Hematopoietic multipotent progenitor cell treated with erythropoietin and hydrocortisone succinate and interleukin-3 and kit ligand, for 17 days (in vitro differentiated cells): ENCODE measurements at places on chromosomes 7 and 10.

DNA sequence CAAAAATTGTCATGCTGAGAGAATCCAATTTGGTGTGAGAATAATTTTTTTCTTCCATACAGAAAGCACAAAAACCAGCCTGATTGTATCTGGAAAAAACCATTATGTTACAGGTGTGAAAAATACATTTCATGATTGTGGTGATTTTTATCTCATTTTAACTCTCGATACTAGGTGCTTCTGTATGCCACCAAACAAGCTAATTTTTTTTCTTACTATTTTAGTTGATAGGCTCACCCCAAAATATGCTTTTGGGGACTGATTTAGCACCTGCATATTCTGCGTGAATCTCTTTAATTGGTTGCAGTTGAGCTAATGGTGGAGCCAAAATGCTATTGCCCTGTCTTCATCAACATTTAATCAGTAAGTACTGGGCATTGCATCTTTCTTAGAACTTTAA, 1.9 kb downstream of the DMTF1 start:
- DNase-seq = no peak

DNA sequence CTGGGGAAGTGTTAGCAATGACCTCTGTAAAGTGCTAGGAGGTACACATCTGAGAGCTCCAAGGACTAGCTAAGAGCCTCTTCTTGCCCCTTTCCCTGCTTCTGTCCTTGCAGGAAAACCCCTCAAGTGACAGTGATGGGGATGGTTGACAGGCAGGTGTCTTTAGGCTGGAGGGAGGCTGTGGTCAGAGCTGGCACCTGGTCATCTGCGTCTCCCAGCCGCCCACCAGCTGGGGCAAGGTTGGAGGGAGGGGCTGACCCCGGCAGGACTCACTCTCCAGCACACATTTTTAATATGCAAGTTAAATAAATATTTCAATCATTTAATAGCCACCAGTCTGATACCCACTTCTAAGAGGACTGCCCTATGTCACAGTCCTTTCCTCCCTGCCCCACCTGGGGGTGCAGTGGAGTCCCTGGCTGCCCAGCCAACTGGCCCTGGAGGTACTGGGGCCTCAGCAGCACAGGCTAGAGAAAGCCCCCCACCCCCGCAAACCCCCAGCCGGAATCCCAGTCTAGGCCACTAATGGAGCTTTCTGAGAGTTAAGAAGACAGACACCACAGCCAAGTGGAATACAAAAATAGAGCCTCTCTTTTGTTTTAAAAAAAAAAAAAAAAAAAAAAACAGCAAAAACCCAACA, 6.3 kb downstream of the FGF8 start:
- DNase-seq = no peak

- DNase-seq = no peak
Observed at GRCh38 chr7:114886241-114886640, 35.7 kb upstream of the MDFIC start.

DNA sequence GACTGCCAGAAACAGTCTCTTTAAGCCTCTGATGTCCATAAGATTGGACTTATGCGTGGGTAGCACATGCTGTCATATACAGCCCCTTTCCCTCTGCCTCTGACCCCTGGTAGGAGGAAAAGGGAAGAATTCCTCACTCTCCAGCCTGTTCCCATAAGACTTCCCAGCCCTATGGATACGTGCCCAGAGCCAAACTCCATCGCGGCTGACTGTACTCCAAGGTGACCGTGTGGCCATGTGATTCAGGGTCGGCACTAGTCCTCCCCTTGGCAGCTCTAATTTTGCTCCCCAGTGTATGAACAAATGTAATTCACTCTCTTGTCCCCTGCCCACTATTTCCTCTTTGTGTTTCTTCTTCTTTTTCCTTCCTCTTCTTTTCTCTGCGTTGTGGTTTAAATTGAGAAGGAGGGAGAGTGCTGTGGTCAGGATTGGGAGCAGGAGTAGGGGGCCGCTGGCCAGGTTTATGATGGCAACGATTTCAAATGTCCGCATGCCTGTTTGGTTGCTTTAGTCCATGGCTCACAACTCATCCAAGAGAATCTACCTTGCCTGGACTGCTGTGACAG, 43.8 kb downstream of the PRLHR start:
- no peak for DNase-seq

DNA sequence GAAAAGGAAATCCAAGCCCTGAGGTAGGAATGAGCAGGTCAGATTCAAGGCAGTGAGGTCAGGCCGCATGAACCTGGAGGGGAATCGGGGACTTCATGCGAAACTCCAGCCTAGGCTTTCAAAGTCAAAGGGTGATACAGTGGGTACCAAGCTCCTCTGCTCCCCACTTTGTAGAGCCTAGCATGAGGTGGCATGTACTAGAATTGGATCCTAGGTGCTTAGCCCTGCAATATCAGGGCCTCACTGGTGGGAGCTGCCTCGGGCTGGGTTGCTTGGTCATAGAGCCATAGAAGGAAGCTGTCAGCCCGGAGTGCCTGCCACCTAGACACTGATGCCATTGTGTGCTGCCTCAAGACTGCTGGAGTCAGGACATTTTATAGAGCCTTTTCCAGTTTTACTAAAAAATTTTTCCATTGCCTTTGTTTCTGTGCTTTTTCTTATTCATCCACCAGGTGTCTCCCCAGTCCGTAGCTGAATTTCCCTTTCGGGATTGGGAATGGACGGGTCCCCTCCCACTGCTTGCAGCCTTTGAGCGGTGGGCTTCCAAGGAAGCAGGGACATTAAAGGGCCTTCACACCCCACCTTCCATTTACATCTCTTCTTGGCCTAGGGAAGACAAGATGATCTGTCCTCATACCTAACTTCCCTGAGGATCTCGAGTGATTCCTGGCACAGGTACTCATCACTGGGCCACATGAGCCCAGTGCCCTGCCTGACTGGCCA, 5.5 kb upstream of the LZTS2 start:
- peak; percentile 26 for DNase-seq

- DNase-seq = no peak
Observed at GRCh38 chr10:17227367-17228090, 512 bp upstream of the VIM start.

- DNase-seq = no peak
Observed at GRCh38 chr10:7338469-7338868, 72.4 kb downstream of the SFMBT2 start.

DNA sequence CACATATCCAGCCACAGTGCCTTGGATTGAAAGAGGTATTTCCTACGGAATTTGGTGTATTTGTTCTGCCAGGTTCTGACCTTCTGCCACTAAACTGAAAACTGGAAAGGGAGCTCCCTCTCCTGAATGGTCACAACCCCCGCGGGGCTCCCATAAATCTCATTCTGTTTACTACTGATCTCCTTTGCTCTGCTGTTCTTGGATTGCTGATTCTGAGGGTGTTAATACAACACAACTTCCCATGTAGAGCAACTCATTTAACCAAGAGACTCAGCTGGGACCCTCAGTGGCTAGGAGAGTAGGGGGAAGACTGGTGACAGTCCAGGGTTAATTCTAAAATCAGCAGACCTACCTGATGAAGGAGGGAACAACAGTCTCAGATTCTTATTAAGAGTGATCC, 662.9 kb downstream of the INHBA start:
- DNase-seq = no peak

DNA sequence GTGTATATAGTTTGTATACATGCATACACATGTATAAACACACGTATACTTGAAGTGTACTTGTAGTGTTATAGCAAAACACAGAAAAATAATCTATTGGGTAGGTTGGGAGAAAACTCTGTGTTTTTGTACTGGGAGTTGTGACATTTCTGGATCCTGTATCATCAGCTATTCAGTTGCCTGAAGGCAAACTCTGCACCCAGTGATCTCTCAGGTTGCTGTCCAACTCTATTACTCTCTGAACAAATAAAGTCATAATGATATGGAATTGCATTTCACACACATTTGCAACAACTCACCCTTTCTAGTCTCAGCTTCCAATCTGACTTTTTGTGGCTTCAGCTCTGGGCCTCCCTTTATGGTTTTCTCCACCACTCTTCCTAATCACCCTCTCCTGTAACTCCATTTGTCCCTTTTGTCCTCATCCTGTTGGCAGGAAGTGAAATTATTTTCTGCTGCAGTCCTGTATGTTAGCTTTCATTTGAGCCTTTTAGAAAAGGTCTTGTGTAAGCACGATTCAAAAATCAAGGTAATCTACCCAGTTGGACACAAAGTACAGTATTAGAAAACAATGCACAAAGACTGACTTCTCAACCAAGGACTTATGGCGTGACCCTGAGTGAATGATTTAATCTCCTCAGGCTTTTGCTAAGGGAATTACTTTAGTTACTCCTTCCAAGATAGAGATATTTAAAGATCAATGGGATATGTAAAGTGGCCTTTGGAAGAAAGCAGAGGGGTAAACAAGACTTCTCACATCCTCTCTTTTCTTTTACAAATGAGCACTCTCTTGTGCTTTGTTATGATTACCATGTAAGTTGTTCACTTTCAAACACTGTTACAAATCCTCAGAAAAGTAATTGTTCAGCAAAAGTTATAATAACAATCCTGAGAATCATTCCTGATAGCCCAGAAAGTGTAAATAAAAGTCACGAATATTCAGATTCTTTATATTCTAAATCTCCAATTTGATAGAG, 249.1 kb downstream of the KCND2 start:
- DNase-seq = no peak

DNA sequence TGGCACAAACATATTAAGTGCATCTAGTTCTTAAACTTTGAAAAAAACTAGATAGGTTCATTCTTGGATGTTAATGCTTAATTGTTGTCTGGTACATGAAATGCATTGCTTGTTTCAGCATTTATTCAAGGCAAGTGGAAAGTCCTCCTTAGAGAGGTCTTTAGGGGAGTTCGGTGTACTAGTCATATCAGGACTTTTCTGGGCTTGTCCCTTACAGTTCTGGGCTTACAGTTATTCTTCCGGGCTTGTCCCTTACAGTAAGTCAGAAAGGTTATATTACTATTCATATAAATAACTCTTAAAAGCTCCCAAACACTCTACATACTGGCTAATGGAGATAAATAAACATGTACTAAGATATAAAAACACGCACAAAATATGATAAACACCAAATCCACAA, 61.6 kb upstream of the MRLN start:
- no peak for DNase-seq

- DNase-seq = no peak
Observed at GRCh38 chr7:65004575-65004974, 1.9 kb downstream of the ERV3-1 start.

GRCh38 chr10:17335065-17335464, 107.0 kb downstream of the VIM start:
- DNase-seq = no peak

- DNase-seq = no peak
Observed at GRCh38 chr7:77667459-77668086, 28.7 kb upstream of the RSBN1L start.

DNA sequence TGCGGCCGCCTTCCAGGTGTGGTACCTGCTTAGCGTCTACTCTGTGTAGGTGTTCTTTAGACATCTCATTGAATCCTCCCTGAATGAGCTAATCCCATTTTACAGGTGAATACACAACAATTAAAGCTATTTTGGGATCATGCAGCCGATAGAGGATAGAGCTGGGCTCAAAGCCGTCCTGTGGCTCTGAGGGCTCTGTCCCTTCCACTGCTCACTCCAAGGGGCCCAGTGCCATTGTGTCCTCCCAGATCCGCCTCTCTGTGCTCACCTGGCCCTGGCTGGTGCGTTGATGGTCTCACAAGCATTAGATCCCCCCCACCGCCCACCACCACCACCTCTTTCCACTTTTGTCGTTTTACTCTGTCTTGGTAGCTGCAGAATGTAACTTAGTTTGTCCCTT, 13.1 kb downstream of the NPTX2 start:
- DNase-seq = no peak

DNA sequence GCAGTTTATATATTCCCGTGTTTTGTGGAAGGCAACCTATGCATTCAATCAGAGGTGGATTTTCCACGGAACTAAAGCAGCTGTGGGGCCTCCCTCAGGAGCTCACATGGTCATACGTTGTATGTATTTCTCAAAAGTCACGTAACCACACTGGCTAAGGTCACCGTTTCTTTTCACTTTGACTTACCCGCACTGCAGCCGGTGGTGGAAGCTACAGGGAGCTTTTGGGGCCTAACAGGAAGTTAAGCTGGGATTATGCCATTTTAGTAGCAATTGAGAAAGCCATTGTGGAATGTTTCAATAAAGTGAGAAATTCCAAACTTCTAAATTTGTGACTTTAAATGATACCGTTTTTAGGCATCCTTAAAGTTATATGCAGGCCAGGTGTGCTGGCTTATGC, 111.2 kb upstream of the KLF6 start:
- no peak for DNase-seq

GRCh38 chr10:62048919-62049623, 147.6 kb downstream of the ARID5B start:
- DNase-seq = no peak

DNA sequence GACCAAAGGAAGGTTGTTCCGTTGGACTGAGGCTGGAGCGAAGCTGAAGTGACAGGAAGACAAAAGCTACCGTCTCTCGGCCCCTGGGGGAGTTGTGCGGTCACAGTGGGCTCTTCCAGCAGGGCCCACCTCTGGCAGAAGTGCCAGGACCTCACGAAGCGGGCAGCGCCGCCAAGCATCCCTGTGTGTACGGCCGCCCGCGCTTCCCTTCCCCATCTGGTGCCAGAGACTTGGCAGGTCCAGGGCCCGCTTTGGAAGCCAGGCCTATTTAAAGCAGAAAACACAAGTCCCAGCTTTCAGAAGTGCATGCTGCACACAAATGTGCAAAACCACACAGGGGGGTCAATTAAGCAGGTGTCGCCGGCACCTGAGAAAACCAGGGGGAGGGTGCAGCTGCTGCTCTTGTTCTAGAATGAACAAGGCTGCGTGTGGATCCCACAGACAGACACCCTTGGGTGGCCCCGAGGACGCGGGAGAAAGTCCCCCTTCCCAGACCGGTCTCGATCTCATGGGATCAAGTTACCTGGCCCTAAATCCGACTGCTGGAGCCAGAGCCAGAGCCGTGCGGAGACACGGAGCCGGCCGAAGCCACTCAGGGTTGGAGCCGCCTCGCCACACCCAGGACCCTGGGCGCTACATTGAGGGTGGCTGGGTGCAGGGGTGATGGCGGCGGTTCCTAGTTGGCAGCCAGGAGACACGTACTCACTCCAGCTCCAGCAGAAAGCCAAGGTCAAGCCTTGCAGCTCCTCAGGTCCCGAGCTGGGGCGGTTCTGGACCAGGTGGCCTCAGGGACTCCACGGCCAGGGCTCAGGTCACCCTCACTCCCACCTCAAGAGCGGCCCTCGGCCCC, 51.8 kb upstream of the PPP2R2D start:
- DNase-seq = no peak

- DNase-seq = no peak
Observed at GRCh38 chr7:126720232-126720631, 532.5 kb downstream of the GRM8 start.
